ENCODE measurements at places on chromosomes 2 and 18.

DNA sequence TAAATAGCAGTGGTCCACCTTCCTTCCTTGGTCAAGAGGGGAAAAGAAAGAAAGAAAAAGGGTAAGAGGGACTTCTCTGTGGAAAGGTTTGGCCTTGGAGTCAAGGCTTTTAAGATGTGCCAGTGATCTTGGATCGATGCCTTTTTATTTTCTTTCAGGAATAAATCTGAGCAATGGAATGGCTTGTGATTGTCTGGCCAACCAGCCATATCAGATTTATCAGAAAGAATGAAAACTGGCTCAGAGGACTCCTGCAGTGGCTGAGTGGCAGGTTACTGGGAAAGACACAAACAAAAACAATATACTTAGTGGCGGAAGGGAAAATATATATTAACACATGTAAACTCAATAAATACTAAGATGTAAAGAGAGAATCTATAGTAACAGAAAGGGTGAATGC lies 4.3 kb downstream of the ERBB4 start:
- DNase-seq: no peak

GRCh38 chr2:47616506-47616905 lies 166.4 kb upstream of the MSH6 start:
- no peak for DNase-seq

DNA sequence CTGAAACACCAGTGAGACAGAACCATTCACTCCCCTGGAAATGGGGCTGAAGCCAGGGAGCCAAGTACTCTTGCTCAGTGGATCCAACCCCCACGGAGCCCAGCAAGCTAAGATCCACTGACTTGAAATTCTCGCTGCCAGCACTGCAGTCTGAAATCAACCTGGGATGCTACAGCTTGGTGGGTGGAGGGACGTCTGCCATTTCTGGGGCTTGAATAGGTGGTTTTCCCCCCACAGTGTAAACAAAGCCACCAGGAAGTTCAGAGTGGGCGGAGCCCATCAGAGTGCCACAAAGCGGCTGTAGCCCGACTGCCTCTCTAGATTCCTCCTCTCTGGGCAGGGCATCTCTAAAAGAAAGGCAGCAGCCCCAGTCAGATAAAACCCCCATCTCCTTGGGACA lies 292.8 kb downstream of the LNPK start:
- DNase-seq: no peak

- no peak for DNase-seq
These were observed 35.6 kb downstream of the DAW1 start for GRCh38 chr2:227906991-227907390.

- DNase-seq: no peak
These were observed 101.8 kb upstream of the NPAS2 start for GRCh38 chr2:100718065-100718629.

DNA sequence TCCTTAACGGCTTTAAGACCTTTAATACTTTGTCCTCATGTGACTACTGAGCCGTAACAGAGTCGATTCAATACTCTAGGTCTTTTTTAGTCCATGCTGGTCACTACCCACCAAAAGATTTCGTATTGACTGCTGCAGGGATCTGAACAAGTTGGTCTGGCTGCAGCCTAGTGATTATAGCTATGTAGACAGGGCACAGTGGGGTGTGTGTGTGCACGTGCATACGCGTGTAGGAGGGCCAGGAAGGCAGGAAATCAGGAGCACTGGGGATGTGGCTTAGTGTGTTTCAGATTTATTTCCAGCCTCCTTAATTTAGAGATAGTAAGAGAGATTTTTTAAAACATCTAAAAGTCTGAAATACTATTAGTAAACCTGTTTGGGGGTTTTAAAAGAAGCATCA lies 161.4 kb downstream of the MYO3B start:
- no peak for DNase-seq

DNA sequence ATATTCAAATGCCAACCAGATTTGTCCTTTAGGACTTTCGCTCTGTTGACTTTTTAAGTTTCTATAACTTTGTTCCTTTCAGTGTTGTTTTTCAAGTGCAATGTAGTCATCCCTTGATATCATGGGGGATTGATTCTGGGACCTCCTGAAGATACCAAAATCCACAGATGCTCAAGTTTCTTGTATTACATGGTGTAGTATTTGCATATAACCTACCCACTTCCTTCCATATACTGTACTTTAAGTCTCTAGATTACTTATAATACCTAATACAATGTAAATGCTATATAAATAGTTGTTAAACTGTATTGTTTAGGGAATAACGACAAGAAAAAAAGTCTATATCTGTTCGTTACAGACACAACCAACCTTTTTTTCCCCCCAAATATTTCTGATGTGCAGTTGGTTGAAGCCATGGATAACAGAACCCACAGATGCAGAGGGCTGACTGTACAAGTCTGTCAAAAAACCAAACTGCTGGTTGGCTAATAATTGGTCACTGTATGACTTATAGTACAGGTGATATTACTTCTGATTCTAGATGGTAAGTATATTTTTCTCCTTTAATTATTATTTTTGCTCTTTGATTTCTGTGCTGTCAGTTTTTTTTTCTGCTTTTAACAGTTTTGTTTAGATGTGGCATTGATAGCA lies 201.7 kb upstream of the STON1 start:
- DNase-seq: no peak

GRCh38 chr2:9637330-9637729 lies 6.5 kb upstream of the YWHAQ start:
- no peak for DNase-seq

GRCh38 chr2:66704786-66705185 lies 269.9 kb downstream of the MEIS1 start:
- no peak for DNase-seq

DNA sequence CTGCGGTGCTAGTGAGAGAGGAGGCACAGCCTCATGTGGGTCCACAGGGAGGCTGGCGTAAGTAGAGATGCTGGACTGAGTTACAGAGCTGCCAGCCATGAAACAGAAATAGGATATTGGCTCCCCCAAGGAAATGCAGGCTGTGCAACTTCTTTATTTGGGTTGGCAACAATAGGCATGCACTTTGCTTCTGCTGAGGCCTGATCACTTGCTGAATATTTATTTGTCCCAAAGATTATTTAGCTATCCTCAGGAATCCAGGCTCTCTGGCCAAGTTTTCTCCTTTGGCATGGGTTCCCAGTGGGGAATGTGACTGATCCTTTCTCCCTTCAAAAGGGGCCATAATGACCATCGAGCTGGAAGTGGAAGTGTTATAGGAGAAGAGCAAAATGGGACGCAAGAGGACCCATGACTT lies 60.0 kb downstream of the MAPK4 start:
- no peak for DNase-seq

DNA sequence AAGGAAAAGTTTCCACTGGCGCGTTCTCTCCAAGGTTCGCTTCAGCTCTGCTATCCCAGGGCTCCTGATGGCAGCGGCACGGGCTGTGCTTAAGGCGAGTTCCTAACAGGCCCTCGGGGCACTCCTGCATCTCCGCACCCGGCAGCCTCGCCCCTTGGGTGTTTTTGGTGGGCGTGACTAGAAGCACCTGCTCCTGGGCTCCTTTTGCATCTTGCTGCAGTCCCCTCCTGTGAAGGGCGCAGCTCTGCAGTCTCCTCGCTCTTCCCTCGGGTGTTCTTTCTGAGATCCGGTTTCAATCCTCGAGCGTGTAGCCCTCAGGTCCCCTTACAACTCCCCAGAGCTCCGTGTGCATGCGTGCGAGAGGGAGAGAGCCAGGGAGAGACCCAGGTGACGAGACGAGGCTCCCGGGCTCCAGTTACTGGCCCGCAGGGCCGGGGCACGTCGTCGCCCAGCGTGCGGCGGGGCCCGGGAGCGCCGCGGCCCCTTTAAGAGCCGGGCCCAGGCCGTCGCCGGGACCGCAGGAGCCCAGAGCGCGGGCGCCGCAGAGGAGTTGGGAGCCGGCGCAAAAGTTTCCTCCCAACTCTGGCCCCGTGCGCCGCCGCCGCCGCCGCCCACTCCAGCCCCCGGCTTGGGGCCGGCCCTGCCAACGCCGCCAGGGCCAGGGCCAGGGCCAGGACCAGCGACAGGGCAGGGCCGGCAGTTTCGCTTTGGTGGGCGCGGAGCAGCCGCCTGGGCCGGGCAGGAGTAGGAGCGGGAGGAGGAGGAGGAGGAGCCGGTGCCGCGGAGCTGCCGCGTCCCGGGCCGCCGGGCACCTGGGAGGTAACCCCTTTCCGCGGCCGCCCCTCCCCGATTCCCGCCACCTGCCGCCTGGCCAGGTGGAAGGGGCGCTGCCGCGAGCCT lies at the start of gene PARD3B:
TSS of gene PARD3B (plus strand) at position 515 of the 900 bp plus-strand sequence. CDS start 525 bp downstream, outside the sequence.
- no peak for DNase-seq

DNA sequence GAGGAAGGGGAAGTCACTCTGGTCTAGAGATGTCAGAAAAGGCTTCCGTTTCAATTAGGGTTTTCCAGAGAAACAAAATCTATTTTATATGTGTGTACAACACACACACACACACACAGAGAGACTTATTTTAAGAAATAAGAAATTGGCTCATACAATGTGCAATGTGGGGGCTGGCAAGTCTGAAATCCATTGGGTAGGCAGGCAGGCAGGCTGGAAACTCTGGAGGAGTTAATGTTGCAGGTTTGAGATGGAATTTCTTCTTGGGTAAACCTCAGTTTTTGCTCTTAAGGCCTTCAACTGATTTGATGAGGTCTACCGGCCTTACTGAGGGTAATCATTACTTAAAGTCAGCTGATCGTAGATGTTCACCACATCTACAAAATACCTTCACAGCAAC lies 62.6 kb downstream of the MDH1 start:
- DNase-seq: no peak

GRCh38 chr18:57048859-57049258 lies 98.0 kb upstream of the BOD1L2 start:
- no peak for DNase-seq

GRCh38 chr18:3060667-3061580 lies 48.0 kb upstream of the LPIN2 start:
- no peak for DNase-seq

GRCh38 chr2:12918835-12919445 lies 202.2 kb downstream of the TRIB2 start:
- DNase-seq: no peak

GRCh38 chr18:44915661-44916060 lies 235.0 kb downstream of the SETBP1 start:
- DNase-seq: no peak

DNA sequence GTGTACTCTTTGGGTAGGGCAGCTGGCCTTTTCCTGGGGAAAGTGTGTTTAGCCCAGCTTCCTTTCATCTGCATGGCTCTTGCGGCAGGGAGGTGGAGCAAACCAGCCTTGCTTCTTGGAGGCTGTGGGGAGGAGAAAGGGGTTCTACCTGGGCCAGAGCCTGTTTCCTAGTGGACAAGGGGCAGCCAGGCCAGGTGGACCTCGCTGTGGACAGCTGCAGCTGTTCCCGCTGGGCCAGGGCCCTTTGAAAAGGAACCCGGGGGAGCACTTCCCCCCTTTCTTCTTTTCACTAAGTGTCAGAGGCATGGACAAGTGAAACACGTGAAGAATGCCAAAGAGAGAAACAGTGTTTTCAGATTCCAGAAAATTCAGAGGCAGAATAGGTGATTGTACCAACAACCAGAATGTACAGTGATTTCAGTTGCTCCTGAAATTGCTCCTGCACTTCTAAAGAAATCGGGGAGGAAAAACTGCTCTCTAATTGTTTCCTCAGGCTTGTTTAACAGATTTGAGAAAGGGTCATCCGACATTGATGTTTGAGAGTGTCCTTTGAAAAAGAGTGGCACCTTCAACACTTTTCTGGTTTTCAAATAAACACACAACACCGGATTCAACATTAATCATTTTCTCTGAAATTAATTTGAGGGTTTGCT lies 3.9 kb downstream of the GLI2 start:
- no peak for DNase-seq

DNA sequence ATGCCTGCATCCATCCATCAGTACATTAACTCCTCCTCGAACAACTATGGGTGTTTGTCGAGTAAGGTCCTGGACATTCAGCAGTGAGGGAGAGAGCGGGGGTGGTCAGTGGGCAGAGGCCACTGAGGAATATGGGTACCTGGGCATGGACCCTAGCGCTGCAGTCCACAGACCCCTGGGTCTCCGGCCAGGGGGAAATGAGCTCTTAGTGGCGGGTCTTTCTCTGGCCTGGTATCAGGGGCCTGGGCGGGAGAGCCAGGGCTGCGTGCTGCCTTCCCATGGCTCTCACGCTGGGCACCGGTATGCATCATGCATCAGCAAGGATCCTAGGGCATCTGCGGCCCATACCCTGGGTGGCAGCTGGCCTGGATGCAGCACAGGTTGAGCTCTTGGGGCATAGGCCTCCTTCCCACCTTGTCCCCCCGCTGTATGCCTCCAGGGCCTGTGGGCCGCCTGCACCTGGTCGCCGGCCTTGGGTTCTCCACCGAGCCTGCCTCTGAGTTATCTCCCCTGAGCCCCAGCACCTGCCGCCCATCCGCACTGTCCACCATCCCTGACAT lies 1.3 kb upstream of the MOCOS start:
- DNase-seq: no peak

GRCh38 chr2:25512707-25513106 lies 160.7 kb downstream of the DTNB start:
- no peak for DNase-seq

- no peak for DNase-seq
These were observed 31.1 kb upstream of the SPAG16 start for GRCh38 chr2:213253162-213253561.

GRCh38 chr2:182144041-182144775 lies 158.6 kb downstream of the PPP1R1C start:
- no peak for DNase-seq
